Effector memory CD8-positive, alpha-beta T cell (primary cell): ENCODE measurements at places on chromosomes 7 and 10.

- no peak for DNase-seq
Measured at GRCh38 chr7:86158111-86158510, 485.6 kb upstream of the GRM3 start.

DNA sequence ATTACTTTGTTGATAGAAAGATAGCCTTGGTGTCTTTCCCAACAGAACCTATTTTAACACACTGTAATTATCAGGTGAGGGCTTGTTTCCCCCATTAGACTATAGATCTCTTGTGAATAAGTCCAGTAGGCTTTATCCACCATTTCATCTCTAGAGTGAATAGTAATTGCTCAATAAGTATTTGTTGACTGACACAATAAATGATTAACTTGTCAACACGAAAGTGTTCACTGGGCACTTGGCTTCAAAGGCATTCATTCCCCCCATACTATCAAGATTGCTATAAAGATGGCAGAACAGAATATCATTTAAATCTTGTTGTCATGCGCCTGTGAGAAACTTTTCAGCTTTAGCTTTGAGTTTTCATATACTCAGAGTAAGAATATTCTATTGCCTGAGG, 424.5 kb upstream of the LRRTM3 start:
- no peak for DNase-seq

GRCh38 chr7:154451480-154452457, 399.6 kb downstream of the DPP6 start:
- no peak for DNase-seq

GRCh38 chr10:48522011-48522765, 82.7 kb downstream of the ARHGAP22 start:
- no peak for DNase-seq

DNA sequence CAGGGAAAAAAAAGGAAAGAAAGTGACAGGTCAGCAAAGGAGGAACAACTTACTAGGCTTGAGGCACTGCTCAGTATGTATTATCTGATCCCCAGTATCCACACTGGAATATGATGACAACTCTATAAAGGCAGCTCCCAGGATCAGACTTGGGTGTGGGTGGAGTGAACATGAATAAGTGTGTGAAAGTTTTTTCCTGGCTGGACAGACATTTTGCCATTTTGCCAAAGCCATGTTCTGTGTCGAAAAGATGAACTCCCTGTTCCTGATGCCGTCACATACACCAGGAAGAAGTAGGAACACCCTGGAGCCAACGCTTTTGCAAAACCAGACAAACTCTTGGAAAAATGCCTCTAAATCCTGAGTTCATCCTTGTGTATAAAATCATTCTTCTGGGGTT, 143.2 kb upstream of the MEOX2 start:
- DNase-seq: no peak

DNA sequence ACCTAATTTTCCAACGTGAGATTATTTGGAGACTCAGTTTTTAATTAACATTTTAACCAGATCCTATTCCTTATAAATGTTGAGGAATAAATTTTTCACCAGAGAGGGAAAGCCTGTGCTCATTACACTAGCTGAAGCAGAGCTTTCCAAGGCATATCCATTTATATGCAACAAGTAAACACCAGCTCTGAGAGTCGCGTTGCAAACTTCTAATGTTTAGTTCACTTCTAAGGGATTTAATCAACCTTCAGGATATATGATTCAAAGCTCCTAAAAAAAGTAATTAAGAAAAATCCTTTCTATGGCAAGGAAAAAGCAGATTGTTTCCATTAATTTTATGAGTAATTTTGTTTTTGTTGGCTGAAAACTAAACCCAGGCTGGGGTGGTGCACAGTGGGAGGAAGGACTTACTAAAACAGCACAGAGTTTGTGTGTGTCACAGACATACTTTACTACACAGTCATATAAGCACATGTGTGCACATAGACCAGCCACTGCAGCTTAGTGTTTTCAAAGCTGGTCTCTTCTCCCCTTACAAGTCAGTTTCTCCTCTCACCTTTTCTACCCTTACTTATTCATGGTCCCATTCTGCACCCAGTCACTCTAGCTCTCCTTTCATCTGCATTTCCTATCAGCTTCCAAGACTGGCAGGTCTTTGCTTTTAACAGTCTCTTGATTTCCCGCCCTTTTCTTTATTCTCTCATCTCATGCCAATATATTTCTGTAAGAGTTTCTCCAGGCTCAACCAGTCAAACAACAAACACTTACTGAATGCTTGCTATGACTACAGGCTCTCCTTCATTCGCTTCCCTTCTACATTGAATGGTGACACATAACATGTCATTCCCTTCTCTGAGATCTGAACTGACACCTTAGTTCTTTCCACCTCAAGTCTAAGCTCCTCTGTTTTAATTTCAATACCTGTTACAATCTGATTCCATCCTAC, 81.1 kb upstream of the FZD1 start:
- no peak for DNase-seq

GRCh38 chr7:91847876-91848588, 32.5 kb downstream of the MTERF1 start:
- no peak for DNase-seq
